ENCODE measurements at places on chromosomes 7 and 10. TPM values are rescaled to one million over a fixed set of nuclear protein-coding genes. Genes with fewer than 3 reads are reported as not detected.

GRCh38 chr7:123437447-123437995, 96.9 kb downstream of the IQUB start:
- no peaks in the 10 kb centered on the region for H3K27me3 ChIP-seq
- no peak overlapping the region for H3K27ac ChIP-seq
- no peaks in the 10 kb centered on the region for H3K4me1 ChIP-seq
- H3K36me3 ChIP-seq, result no peaks in the 10 kb centered on the region
- no peak overlapping the region for H3K4me3 ChIP-seq

DNA sequence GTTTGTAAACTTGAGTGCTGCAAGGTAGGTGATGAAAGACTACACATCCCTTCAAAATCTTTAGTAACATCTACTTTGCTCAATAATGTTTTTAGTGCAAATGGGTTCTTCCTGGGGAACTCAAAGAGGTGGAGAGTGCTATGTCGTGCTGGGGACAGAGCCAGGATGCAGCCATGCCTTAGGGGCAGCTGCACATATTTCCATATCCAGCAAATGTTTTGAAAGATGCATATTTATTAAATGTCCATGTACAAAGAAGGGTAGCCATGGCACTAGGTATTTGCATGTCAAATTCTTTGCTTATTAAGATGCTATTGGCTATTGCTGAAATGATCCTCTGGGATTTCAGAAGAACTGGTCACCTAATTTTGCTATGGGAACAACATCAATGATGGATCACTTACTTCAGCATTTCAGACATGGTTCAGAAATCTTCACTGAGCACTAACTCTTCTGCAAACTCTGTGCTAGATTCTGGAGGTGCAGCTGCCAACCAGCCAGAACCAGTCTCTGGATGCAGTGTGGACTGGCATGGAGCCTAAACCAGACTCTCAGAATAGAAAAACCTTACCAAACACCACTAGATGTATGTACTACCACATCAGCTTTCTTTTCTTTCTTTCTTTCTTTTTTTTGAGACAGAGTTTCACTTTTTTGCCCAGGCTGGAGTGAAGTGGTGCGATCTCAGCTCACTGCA, 31.7 kb upstream of the DNMBP start:
- H3K4me1 ChIP-seq, result peaks cover 25% of the 10 kb centered on the region
- H3K36me3 ChIP-seq, result no peaks in the 10 kb centered on the region

GRCh38 chr7:151692721-151693120, 173.0 kb upstream of the RHEB start:
- peaks cover 14% of the 10 kb centered on the region for H3K4me1 ChIP-seq
- no peak for DNase-seq
- H3K27me3 ChIP-seq, result no peaks in the 10 kb centered on the region
- H3K36me3 ChIP-seq, result no peaks in the 10 kb centered on the region
- H3K27ac ChIP-seq, result no peak overlapping the region

GRCh38 chr10:68550747-68551411, 9.3 kb upstream of the TET1 start:
- no peak overlapping the region for H3K27ac ChIP-seq
- no peak overlapping the region for H3K4me3 ChIP-seq

- no peaks in the 10 kb centered on the region for H3K27me3 ChIP-seq
- no peak for DNase-seq
- H3K27ac ChIP-seq, result no peak overlapping the region
- H3K4me1 ChIP-seq, result peaks cover 4% of the 10 kb centered on the region
- no peak overlapping the region for H3K4me3 ChIP-seq
Measured at GRCh38 chr7:106518967-106519366, 142.0 kb downstream of the CCDC71L start.

GRCh38 chr10:23694446-23694920, 255.6 kb downstream of the OTUD1 start:
- no peaks in the 10 kb centered on the region for H3K4me1 ChIP-seq
- H3K27ac ChIP-seq, result no peak overlapping the region
- peaks cover 13% of the 10 kb centered on the region for H3K27me3 ChIP-seq
- DNase-seq, result no peak
- no peaks in the 10 kb centered on the region for H3K36me3 ChIP-seq

DNA sequence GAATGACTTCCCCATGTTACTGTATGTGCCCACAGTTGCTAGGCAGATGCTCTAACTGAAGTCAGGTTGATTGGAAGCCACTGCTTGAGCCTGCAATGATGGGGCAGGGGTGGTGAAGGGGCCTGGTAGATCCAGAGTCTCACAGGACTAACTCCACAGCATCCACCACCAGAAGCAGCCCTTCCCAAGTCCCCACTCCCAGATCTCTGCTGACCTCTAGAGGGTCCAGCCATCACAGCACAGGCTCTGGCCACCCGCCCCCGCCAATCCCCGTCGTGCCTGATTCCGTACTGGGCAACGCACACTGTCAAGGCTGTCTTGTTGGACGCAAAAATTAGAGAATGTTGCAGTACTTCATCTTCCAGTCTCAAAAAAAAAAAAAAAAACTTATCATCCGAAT, 136.8 kb upstream of the PDE1C start:
- no peak overlapping the region for H3K4me3 ChIP-seq
- peaks cover 4% of the 10 kb centered on the region for H3K27me3 ChIP-seq
- H3K36me3 ChIP-seq, result no peaks in the 10 kb centered on the region

- H3K27me3 ChIP-seq, result peaks cover 50% of the 10 kb centered on the region
- no peak for DNase-seq
- H3K4me3 ChIP-seq, result no peak overlapping the region
- H3K36me3 ChIP-seq, result no peaks in the 10 kb centered on the region
- H3K27ac ChIP-seq, result no peak overlapping the region
Measured at GRCh38 chr10:114393886-114394285, 10.4 kb downstream of the AFAP1L2 start.

GRCh38 chr7:1296356-1296981, 63.8 kb downstream of the UNCX start:
- no peaks in the 10 kb centered on the region for H3K27me3 ChIP-seq
- no peak overlapping the region for H3K27ac ChIP-seq
- no peak for DNase-seq
- H3K4me1 ChIP-seq, result no peaks in the 10 kb centered on the region
- no peak overlapping the region for H3K4me3 ChIP-seq

- no peaks in the 10 kb centered on the region for H3K4me1 ChIP-seq
- H3K27me3 ChIP-seq, result no peaks in the 10 kb centered on the region
- H3K36me3 ChIP-seq, result no peaks in the 10 kb centered on the region
- H3K27ac ChIP-seq, result no peak overlapping the region
Measured at GRCh38 chr7:28069807-28070206, 110.8 kb downstream of the JAZF1 start.

- no peak overlapping the region for H3K4me3 ChIP-seq
- H3K4me1 ChIP-seq, result no peaks in the 10 kb centered on the region
- no peaks in the 10 kb centered on the region for H3K27me3 ChIP-seq
- no peak for DNase-seq
- H3K36me3 ChIP-seq, result no peaks in the 10 kb centered on the region
Measured at GRCh38 chr10:7389346-7389745, 21.5 kb downstream of the SFMBT2 start.

GRCh38 chr7:74280985-74281384, 8.2 kb upstream of the CLIP2 start:
- H3K27me3 ChIP-seq, result no peaks in the 10 kb centered on the region
- no peak overlapping the region for H3K4me3 ChIP-seq
- no peaks in the 10 kb centered on the region for H3K36me3 ChIP-seq
- H3K27ac ChIP-seq, result peak overlapping the region; percentile 91

DNA sequence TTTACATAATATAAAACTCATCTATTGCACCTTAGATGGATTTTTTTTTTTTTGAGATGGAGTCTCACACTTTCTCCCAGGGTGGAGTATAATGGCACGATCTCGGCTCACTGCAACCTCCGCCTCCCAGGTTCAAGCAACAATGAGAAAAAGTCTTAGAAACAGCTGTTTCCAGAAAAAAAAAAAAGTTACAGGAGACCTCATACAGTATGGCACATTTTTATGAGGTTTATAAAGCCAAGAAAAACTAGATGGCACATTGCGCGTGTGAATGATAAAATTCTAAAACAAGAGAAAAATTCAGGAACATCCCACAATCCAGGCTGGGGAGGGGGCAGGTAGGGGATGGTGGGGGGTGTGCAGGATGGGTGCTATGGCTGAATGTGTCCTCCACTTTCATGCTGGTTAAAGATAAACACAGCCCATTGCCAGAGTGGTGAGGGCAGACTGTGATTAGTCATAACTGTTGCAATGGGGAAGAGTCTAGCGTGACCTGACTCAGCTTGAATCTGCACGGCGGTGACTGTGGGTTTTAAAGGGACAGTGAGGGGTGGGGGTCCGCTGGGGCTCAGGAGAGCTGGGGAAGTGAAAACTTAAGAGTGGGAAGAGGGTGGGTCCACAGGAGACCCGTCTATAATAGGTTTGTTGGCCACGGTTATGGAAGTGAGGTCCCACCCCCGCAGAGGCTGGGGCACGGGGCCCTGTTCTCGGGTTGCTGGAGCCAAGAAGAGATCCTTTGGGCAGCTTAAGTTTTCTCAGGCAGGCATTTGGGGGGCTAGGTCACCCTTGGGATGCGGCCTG, 11.9 kb upstream of the LRRC27 start:
- no peak for DNase-seq
- H3K27me3 ChIP-seq, result no peaks in the 10 kb centered on the region
- H3K36me3 ChIP-seq, result no peaks in the 10 kb centered on the region
- no peak overlapping the region for H3K4me3 ChIP-seq
- peaks cover 5% of the 10 kb centered on the region for H3K4me1 ChIP-seq

DNA sequence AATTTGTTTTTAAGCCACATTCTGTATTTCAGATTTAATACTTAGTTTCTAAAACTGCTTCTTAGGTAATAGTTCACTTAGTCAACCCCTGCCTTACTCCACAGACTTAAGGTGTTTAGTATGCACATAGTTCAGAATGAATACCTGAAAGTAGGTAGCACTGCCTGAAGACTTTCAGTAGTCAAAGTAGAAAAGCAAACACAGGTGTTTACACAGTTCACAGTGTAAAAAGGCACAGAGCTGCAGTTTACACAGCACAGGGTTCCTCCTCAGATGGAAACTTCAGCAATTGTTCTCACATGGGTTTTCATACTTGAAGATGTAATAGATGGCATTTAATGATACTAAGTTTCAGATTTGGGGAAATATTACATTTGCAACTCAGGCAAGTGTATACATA, 3.1 kb upstream of the PKD1L1 start:
- peak; percentile 17 for DNase-seq
- H3K27ac ChIP-seq, result no peak overlapping the region
- H3K4me1 ChIP-seq, result peaks cover 40% of the 10 kb centered on the region
- H3K4me3 ChIP-seq, result no peak overlapping the region

GRCh38 chr7:145471883-145472282, 636.0 kb upstream of the TPK1 start:
- H3K27me3 ChIP-seq, result no peaks in the 10 kb centered on the region
- no peaks in the 10 kb centered on the region for H3K36me3 ChIP-seq
- no peak overlapping the region for H3K4me3 ChIP-seq
- no peaks in the 10 kb centered on the region for H3K4me1 ChIP-seq

GRCh38 chr10:73096449-73097304, at the start of gene P4HA1:
P4HA1 (minus strand) TSS chr10:73096866; CDS start chr10:73074883, 21,983 bp downstream.
- H3K27ac ChIP-seq, result peak within 1 kb of the TSS; percentile 73
- no peaks in the 10 kb centered on the region for H3K27me3 ChIP-seq
- peak; percentile 99 for DNase-seq
- H3K4me1 ChIP-seq, result peaks cover 17% of the 10 kb centered on the region

DNA sequence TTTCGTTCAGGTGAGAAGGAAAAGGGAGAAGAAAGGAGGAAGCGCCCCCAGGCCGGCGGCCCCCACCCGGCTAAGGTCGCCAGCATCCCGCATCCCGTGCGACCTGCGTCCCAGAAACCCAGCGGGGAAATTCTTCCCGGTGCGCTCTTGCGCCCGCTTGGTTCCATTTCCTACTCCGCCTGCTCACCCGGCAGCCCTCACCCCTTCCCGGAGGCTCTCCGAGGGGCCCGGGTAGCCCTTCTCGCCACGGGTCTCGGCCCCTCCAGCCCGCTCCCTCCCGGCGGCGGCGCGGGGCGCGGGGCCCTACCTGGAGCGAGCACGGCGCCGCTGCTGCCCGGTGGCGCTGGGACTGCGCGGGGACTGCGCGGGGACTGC, at the start of gene PRKCQ:
TSS of gene PRKCQ (minus strand) at position 373 of the 375 bp plus-strand sequence. CDS start 65,141 bp downstream, outside the sequence.
- peaks cover 14% of the 10 kb centered on the region for H3K27me3 ChIP-seq
- peaks cover 10% of the 10 kb centered on the region for H3K4me1 ChIP-seq
- peak within 1 kb of the TSS; percentile 60 for H3K27ac ChIP-seq
- H3K4me3 ChIP-seq, result peak within 1 kb of the TSS; percentile 92
- no peak for DNase-seq

The TUBB8 gene
- not detected for total RNA-seq

The XRCC2 gene
- total RNA-seq, result 8.5 TPM

The PLEKHS1 gene
- total RNA-seq, result not detected

The PHTF2 gene
- total RNA-seq, result 21.4 TPM

The GPR26 gene
- not detected for total RNA-seq

The LRRC18 gene
- total RNA-seq, result not detected

The CCZ1 gene
- 84.1 TPM for total RNA-seq

The TRIM24 gene
- total RNA-seq, result 25.4 TPM

The IQCE gene
- 11.3 TPM for total RNA-seq

The ZNF511 gene
- total RNA-seq, result 37.9 TPM

The FOXP2 gene
- total RNA-seq, result 3.3 TPM

The RSPH10B2 gene
- not detected for total RNA-seq

The PTER gene
- total RNA-seq, result 3.6 TPM

The GALNT11 gene
- total RNA-seq, result 27.6 TPM

The IFIT5 gene
- 3.2 TPM for total RNA-seq
